ENCODE measurements at places on chromosomes 4 and X. TPM values are rescaled to one million over a fixed set of nuclear protein-coding genes. Genes with fewer than 3 reads are reported as not detected.

- H3K4me3 ChIP-seq: no peak overlapping the region
- no peaks in the 10 kb centered on the region for H3K36me3 ChIP-seq
- no peaks in the 10 kb centered on the region for H3K27me3 ChIP-seq
- no peak overlapping the region for H3K27ac ChIP-seq
- DNase-seq: no peak
Observed at GRCh38 chr4:69522554-69522953, 26.8 kb upstream of the UGT2B4 start.

DNA sequence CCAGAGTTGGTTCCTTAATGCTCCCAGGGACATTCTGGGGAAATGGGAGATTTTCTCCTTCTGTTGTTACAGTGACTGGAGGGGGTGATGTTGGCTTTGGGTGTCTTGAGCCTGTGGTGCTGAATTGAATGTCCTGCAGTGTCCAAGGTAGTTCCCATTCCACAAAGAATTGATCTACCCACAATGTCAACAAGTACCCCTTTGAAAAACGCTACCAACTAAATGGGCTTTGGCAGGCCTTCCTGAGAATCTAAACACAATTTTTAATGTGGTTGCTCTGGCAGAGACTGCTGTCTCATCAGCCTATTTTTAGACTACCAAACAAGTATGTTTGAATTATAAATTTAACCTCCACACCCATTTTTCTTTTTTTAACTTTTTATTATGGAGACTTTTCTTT, 69.4 kb downstream of the CCKAR start:
- H3K4me1 ChIP-seq: no peaks in the 10 kb centered on the region
- no peak overlapping the region for H3K27ac ChIP-seq
- peaks cover 5% of the 10 kb centered on the region for H3K36me3 ChIP-seq
- H3K4me3 ChIP-seq: no peak overlapping the region

DNA sequence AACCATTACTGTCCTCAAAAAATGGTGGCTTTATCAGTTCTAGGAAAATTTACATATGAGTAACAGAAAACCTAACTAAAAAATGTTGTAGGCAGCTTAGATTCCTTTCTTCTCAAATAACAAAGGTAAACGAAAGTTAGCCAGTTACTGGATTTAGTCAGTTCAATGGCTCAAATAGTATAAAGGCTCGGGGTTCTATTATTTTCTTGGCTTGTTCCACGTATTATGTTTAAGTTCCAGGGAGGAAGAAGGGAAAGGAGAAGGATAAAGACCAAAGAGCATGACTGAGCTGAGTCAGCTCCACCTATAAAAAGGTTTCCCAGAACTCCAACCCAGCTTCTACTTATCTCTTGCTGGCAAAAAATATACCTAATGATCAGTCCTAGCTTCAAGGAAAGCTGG, 41.0 kb upstream of the MAB21L2 start:
- no peaks in the 10 kb centered on the region for H3K36me3 ChIP-seq
- DNase-seq: no peak
- peaks cover 5% of the 10 kb centered on the region for H3K4me1 ChIP-seq
- no peaks in the 10 kb centered on the region for H3K27me3 ChIP-seq
- no peak overlapping the region for H3K27ac ChIP-seq
- no peak overlapping the region for H3K4me3 ChIP-seq

- H3K27me3 ChIP-seq: no peaks in the 10 kb centered on the region
- no peak for DNase-seq
- no peak overlapping the region for H3K4me3 ChIP-seq
- H3K27ac ChIP-seq: no peak overlapping the region
- no peaks in the 10 kb centered on the region for H3K4me1 ChIP-seq
- no peaks in the 10 kb centered on the region for H3K36me3 ChIP-seq
Observed at GRCh38 chr4:168151327-168151726, 59.0 kb downstream of the ANXA10 start.

DNA sequence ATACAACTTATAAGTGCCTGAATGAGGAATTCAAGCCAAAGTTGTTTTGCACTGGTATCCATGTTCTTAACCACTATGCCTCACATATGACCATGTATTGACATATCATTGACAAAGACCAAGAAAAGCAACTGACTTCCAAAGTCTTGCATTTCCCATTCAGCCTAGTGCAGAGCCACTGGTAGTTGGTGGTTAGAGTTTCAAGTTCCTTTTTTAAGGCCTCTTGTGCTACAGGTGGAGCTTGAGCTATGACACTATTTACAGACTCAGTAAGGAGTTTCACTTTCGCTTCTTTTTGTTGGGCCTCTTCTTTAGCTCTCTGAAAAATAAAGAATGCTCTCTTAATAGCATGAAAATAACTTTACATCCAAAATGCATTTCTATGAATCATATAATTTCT, 763.0 kb downstream of the DMD start:
- no peaks in the 10 kb centered on the region for H3K27me3 ChIP-seq
- peak overlapping the region; percentile 69 for H3K27ac ChIP-seq
- peaks cover 32% of the 10 kb centered on the region for H3K4me1 ChIP-seq
- peak overlapping the region; percentile 38 for H3K4me3 ChIP-seq
- peak; percentile 75 for DNase-seq

DNA sequence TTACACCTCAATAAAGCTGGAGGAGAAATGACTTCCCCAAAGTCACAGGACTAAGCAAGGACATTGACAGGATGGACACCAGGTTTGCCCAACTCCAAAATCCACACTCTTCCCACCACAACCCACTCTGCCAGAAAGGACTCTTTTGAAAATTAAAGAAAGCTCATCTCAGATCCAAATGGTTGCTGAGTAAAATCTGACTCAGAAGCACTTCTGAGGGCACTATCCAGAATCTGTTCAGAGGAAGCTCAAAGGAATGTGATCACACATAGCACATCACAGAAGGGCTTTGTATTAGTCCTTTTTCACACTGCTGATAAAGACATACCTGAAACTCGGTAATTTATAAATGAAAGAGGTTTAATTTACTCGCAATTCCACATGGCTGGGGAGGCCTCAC, 155.5 kb downstream of the RAB28 start:
- no peak overlapping the region for H3K27ac ChIP-seq
- no peak for DNase-seq
- peaks cover 8% of the 10 kb centered on the region for H3K36me3 ChIP-seq
- H3K27me3 ChIP-seq: no peaks in the 10 kb centered on the region

GRCh38 chr4:77240469-77241066, 83.6 kb downstream of the CCNG2 start:
- H3K27ac ChIP-seq: no peak overlapping the region
- H3K36me3 ChIP-seq: no peaks in the 10 kb centered on the region
- peak; percentile 81 for DNase-seq
- H3K4me3 ChIP-seq: no peak overlapping the region
- no peaks in the 10 kb centered on the region for H3K4me1 ChIP-seq

DNA sequence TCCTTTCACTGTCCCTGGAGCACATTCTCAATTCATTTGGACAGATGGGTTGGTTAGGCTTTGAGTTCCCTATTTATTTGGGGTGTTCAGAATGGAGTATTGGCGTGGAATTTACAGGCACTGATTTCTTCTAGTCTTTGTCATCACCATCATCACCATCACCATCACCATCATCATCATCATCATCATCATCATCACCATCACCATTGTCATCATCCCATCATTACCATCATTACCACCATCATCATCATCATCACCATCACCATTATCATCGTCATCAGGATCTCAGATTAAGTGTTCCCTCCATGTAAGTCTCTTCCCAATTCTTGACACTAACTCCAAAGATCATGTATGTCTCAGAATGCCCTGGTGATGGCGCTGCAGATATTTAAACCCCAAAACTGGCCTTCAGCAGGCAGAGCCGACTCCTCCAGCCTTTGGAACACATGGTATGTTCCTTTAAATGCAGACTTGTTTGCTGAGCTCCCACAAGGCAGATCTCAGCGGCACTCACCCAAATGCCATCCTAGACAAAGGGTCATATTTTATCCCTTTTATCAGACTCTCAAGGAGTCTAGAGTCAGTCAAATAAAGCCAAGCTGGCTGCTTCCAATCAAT, 19.8 kb upstream of the FAM9A start:
- H3K36me3 ChIP-seq: no peaks in the 10 kb centered on the region
- H3K4me1 ChIP-seq: no peaks in the 10 kb centered on the region
- no peak for DNase-seq
- H3K27ac ChIP-seq: no peak overlapping the region

DNA sequence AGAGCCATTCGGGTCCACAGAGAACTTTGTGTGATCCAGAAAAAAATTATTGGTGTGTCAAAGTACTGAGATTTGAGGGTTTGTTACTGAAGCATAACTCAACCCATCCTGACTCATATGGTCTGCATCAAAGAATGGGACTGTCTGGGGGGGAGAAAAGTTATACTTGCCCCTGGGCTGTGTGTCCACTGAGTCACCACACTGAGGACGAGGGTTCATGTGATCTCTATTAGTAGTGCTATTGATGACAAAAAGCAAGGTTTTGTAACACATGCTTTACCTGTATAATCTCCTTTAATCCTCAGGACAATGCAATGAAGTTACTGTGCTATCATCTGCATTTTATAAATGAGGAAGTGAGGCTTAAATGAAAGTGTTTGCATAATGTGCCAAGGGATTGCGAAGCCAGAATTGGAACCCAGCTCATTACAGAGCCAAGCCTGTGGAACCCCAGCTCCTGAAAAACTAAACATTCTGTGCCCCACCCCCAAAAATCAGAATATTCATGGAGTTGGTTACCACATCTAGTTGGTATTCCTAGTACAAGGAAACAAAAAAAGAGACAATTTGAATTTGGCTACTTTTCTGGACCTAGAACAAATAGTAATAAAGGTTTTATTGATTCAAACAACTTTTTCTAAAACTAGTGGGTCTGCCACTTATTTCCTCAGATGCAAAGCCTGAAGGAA, 31.2 kb downstream of the CCDC149 start:
- no peaks in the 10 kb centered on the region for H3K36me3 ChIP-seq
- H3K4me3 ChIP-seq: peak overlapping the region; percentile 26
- H3K27ac ChIP-seq: peak overlapping the region; percentile 59
- H3K4me1 ChIP-seq: peaks cover 93% of the 10 kb centered on the region

- no peaks in the 10 kb centered on the region for H3K4me1 ChIP-seq
- H3K27me3 ChIP-seq: no peaks in the 10 kb centered on the region
Observed at GRCh38 chr4:48329976-48330375, 11.4 kb upstream of the SLAIN2 start.

DNA sequence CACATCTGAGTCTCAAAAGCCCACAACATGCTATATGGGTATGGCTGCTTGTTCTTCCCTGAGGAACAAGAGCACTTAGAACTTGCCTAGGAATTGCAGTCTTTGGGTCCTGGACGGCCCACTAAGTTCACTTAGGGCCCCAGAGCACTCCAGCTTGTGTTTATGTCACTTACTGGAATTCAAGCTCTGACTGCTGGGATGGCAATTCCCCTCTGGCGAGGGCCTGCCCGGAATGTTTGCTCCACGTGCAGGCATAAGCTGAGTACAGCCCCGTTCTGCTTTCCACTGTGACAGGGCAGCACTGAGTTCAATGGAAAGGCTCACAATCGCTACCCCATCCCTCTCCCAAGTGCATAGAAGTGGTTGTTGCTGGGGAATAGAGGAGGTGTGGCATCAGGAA, 25.9 kb upstream of the RASSF6 start:
- no peaks in the 10 kb centered on the region for H3K27me3 ChIP-seq
- no peak overlapping the region for H3K4me3 ChIP-seq
- H3K27ac ChIP-seq: no peak overlapping the region

- peaks cover 8% of the 10 kb centered on the region for H3K4me1 ChIP-seq
- DNase-seq: no peak
- H3K27me3 ChIP-seq: no peaks in the 10 kb centered on the region
- no peak overlapping the region for H3K27ac ChIP-seq
Observed at GRCh38 chrX:110743679-110744340, 51.8 kb downstream of the CHRDL1 start.

The ASB11 gene
- not detected for total RNA-seq

The H2BW2 gene
- total RNA-seq: not detected

The GABRG1 gene
- total RNA-seq: not detected

The TEX13A gene
- total RNA-seq: not detected

The ZCCHC13 gene
- total RNA-seq: not detected

The SEPTIN6 gene
- 20.2 TPM for total RNA-seq

The PNMA6A gene
- not detected for total RNA-seq

The TMPRSS11F gene
- not detected for total RNA-seq

The BEND2 gene
- total RNA-seq: not detected

The PPP1R2C gene
- not detected for total RNA-seq
